ENCODE measurements at places on chromosomes 7 and 10.

DNA sequence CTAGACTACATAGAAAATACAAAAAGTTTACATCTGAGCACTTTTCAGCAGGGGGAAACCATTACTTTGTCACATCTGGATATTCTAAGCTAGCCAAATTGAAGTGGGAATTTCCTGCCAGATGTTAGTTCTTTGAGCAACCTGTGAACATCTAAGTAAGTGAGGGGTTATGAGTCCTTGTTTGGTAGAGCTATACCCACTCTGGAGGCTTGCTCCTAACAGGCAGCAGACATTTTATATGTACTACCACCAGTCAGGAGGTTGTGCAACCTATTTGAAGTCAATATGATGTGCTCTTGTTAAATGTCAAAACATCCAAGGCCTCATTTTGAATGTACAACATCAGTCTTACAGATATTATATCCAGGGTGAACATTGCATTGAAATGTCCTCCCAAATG is 143.3 kb upstream of the KAT6B start:
- no peak for DNase-seq

- DNase-seq, result no peak
Measured at GRCh38 chr7:30613366-30614325, 19.0 kb downstream of the GARS1 start.

DNA sequence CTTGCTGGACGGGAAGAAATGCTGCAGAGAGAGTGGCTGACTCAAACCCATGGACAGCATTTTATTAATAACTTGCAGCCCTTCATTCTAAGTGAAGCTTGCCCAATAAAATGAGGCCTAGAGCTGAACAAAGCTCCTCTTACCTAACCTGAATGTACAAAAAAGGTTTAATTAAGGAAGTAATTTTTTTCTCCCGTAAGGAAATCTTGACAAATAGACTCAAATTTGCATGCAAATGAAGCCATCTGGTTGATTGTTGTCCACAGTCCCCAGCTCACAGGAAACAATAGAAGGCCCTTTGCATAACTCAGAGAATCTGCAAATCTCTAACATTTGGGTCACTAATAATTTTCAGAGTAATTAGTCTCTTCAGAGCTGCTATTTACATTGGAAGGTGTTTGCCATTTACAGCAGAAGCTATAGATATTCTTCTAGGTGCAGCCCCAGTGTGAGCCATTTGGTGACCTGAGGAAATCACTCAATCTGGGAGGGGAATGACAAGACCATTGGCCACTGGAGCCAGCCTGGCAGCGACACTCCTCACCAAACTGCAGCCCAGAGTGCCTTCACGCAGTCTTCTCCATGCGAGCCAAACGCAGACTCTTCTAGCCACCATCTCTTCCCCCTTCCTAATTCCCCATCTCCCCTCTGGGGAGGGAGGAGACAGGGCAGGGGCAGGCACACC is 483.0 kb upstream of the C7orf33 start:
- no peak for DNase-seq

DNA sequence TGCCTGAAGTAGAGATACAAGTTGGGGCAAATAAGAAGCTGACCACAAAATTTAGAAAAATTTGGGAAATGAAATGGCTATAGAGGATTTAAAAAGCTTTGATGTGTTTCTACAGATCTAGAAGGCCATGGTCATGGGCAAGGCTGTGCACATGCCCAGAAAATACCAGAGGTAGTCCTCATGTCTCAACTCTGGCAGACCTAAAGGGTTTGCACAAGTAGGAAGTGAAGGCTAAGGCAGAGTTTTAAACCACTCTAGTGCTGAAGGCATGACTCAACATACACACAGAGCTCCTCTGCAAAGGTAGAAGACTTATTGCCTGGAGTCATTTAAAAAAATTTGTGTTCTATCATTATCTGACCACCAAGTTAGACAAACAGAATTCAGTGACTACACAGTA is 364.6 kb downstream of the CCSER2 start:
- no peak for DNase-seq

DNA sequence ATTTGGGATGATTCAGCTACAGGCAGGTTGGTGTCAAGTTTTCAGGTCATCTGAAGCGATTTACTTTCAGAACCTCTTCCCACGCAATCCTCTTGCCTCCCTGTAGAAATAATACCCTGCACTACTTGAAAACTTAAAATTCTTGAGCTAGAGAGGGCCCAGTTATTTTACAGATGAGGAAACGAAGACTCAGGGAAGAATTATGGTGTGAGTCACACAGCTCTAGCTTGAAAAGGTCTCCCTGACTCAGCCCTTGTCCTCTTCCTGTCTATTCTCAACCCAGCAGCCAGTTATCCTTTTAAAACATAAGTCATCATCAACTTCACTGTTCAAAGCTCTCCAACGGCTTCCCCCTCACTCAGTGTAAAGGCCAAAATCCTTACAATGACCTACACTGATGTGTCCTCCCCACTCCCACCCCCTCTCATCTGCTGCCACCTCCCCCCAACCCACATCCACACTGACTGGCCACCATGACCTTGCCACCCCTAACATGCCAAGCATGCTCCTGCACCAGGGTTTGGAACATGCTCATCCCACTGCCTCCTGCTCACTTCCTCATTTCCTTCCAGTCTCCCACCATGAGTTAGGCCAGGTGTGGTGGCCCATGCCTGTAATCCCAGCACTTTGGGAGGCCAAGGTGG is 3.4 kb downstream of the DNMBP start:
- DNase-seq, result peak; percentile 96

- DNase-seq, result peak; percentile 91
Measured at GRCh38 chr7:831596-832166, 595 bp upstream of the SUN1 start.

DNA sequence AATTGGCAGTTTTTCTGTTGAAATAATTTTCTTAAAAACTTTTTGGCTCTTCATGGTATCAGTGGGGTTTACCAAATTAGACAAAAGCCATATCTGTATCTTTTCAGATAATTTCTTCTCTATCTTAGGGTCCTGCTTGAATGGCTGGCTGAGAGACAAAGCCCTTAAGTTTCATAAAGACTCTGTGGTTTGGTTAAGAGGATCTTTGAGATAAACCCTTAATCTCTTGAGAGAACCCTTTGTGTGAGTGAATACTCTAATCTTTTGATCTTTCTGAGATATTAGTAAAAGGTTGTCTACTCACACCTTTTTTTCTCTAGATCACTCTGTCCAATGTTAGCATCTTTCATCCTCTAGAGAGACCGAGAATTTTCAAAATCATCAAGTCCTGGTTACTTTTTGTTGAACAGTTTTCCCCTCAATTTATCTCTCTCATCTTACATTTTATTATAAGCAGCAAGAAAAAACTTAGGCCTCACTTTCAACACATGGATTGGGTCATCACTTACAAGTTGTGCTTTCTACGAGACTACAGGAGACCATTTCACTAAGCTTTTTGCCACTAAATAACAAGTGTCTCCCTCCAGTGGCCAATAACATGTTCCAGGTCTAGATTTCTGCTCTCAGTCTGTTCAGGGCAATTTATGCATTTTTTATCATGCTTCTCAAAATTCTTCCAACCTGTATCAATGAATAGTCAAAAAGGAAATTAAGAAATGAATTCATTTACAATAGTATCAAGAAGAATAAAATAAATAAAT is 28.4 kb downstream of the DNAJC9 start:
- peak; percentile 10 for DNase-seq

DNA sequence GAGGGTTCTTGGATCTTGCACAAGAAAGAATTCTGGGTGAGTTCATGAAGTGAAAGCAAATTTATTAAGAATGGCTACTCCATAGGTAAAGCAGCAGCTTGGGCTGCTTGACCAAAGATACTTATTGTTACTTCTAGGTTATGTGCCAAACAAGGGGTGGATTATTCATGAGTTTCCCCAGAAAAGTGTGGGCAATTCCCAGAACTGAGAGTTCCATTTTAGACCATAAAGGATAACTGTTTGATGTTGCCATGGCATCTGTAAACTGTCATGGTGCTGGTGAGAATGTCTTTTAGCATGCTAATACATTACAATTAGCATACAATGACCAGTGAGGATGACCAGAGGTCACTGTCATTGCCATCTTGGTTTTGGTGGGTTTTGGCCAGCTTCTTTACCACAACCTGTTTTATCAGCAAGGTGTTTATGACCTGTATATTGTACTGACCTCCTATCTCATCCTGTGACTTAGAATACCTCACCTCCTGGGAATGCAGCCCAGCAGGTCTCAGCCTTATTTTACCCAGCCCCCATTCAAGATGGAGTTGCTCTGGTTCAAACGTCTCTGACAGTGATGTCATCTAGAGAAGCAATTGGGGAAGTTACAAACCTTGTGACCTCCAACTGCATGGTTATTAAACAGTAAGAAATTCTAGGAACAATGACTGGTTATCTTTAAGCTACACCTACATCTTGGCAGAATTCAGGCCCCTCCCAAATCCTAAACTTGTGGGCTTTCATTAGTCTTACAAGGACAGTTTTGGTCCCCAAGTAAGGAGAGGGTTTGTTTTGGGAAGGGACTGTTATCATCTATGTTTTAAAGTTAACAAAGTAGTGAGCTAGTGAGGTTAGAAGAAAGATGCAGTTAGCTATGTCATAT is 48.0 kb upstream of the INHBA start:
- no peak for DNase-seq

- DNase-seq, result peak; percentile 39
Measured at GRCh38 chr7:28005075-28005846, 175.3 kb downstream of the JAZF1 start.

DNA sequence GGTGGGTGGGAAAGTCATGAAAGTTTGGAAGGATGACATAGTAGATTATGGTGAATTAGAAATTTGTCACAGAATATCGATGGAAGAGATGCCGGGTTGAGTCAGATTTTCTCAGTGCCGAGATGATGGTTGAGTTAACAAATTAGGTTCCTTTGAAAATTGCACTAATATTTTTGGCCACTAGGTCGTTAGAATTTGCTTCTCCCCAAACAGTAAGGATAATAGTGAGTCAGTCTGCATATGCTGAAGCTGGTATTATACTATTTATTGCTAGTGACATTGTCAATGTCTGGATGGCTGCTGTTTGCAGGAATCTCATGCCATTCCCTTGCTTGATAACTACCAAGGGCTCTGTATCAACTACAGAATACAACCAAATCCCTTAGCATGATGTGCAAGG is 37.7 kb upstream of the MINDY3 start:
- peak; percentile 7 for DNase-seq

- peak; percentile 62 for DNase-seq
Measured at GRCh38 chr10:52004342-52004949, 305.1 kb upstream of the CSTF2T start.

GRCh38 chr10:115801457-115801856 is 471.5 kb downstream of the GFRA1 start:
- no peak for DNase-seq

DNA sequence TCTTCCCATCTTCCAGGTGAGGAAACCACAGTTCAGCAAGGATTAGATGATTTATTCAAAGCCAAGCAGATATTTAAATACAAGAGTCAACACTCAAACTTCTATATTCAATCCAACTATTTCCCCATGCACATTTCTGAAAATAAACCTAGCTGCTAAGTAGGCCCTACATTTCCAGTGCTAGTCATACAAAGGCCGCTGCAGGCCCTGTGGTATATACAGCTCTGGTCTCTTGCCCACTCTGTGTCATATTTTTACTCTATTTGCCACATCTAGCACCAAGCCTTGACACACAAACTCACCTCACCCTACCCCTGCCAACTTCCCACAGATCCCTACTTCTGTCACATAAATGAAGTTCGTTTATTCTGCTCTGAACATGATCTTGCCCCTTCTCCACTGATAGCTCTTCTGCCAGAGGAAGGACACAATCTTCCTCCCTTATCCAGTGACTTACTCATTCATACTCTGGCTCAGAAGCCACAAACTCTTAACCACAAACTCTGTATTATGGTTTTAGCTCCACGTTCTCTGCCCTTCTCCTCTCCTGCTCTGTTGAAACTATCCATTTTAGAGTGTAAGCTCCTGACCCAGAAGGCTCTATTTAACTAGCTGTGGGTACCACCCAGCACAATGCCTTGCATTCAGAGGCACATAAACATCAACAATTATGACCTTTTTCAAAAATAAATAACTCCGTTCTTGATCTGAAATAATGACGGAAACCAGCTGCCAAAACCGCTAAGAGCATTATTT is 180.7 kb downstream of the CPEB3 start:
- peak; percentile 63 for DNase-seq

GRCh38 chr7:89757910-89758309 is 396.4 kb upstream of the STEAP1 start:
- no peak for DNase-seq

GRCh38 chr10:99457813-99458212 is 27.4 kb upstream of the GOT1 start:
- peak; percentile 56 for DNase-seq

DNA sequence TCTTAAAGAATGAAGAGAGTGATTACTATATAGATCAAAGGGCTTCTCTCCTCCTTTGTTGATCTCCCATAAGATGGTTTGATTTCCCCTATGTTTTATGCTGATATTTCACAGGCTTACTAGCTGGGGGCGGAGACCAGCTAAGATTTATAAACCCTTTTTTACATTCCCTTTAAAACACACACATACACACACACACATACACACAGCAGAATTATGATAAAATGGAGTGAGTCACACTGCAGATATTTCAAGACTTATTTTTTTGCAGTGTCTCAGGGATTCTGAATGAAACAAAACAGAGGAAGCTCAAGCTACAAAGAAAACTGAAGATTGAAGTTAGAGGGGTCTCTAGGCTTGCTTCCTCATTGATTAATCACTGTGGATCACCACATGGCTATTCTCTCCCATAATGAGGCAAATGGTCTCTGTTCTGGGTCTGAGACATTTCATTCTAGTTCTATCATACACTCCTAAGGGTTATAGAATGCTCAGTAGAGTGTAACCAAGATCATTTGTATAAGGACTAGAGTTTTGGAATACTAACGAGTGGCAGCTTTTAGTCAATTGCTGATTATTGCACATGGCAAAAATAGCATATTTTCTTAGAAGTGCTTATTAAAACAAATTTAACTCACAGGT is 18.6 kb downstream of the INA start:
- DNase-seq, result peak; percentile 78

DNA sequence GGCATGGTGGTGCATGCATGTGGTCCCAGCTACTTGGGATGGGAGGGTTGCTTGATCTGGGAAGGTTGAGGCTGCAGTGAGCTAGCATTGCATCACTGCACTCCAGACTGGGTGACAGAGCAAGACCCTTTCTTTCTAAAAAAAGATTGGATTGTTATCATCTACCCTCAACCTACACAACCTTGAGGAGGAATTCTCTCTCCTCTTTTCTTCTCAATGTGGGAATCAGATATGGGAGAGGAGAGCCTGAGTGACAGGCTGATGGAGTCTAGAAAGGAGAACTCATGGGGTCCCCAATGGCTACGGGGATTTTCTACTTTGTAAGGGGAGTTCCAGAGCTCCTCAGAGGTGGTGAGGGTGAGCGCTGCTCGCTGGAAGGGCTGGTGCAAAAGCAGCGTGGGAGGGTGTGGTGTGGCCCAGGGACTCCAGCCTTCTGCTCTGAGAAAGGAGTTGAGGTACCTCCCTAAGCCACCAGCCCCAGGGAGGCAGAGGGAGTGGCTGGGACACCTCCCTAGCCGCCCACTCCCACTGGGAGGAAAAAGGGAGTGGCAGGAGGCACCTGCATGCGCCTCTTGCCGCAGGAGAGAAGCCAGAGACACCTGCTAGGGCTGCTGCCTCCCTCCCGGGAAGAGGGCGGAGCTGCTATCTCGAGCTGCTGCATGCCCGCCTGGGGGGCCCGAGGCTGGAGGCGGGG is 48.4 kb downstream of the GATA3 start:
- no peak for DNase-seq

- DNase-seq, result no peak
Measured at GRCh38 chr10:69835233-69835632, 33.5 kb downstream of the COL13A1 start.

- DNase-seq, result no peak
Measured at GRCh38 chr10:128657548-128657947, 531.3 kb upstream of the MKI67 start.

- no peak for DNase-seq
Measured at GRCh38 chr7:50335230-50335794, 30.8 kb downstream of the IKZF1 start.
